Karpas-422 (cell line): ENCODE measurements at places on chromosomes 5 and 9. TPM values are rescaled to one million over a fixed set of nuclear protein-coding genes. Genes with fewer than 3 reads are reported as not detected.

DNA sequence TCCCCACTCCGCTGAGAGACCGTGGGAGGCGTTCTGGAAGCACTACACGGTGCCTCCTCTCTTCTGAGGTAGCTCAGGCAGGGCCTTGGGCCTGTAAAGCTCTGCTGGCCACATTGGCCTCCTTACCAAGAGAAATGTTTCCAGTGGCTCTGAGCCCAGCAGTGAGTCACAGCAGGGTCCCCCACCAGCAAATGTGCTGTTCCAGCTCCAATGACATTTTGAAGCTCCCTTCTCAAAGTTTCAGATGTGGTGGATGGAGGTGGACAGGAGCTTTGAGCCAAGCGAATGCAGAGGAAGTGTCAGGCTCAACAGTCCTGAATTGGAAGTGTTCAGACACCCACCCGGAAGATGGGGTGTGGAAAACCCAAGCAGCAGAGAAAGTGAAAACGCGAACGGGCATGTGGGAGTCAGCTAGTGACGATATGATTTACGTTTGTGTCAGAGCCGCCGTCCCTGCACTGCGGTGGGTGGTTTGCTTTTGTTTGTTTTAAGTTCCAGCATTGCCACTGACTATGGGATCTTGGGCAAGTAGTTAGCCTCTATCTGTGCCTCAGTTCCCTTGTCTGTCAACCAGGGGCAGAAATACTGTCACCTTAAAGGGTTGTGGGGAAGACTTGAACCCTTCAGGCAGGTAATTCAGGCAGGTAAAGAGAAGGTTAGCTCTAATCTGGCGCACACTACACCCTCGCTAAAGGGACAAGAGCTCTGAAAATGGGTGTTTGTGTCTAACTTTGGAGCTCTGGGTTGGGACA is 38.2 kb downstream of the C5orf15 start:
- no peak for DNase-seq

GRCh38 chr5:10138395-10139057 is 111.2 kb downstream of the ATPSCKMT start:
- no peak for DNase-seq

FOXD4 gene
- total RNA-seq, result 0.93 and 2.4 TPM in 2 replicates

- DNase-seq, result no peak
Measured at GRCh38 chr9:80204054-80204453, 632.3 kb downstream of the TLE4 start.

DNA sequence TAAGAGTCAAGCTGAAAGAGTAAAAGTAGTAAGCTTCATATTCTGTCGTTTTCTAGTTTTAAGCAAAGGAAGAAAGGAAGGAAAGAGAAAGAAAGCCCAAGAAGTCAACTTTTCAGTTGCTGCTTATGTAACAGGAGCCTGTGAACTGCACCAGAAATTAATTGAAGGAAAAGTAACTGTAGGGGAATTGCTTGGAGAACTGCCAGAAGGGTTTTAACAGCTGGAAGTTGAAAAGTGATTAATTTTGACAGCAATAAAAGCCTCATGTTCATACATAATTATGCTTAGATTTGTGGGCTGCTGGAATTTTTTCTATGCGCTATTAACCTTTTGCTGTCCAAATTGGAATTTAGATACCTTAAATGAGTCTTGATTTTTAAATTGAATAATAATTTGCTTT is 255.7 kb downstream of the ENC1 start:
- no peak for DNase-seq
